ENCODE measurements at places on chromosomes 1 and 21. TPM values are rescaled to one million over a fixed set of nuclear protein-coding genes. Genes with fewer than 3 reads are reported as not detected.

The L1TD1 gene
- 0.59 TPM for total RNA-seq

The ASCL5 gene
- not detected for total RNA-seq

The CNR2 gene
- total RNA-seq, result not detected

The SLC2A5 gene
- total RNA-seq, result 1.7 TPM

The CLK2 gene
- total RNA-seq, result 51.1 TPM

The PROK1 gene
- not detected for total RNA-seq

The KCNN3 gene
- total RNA-seq, result 4.4 TPM

DNA sequence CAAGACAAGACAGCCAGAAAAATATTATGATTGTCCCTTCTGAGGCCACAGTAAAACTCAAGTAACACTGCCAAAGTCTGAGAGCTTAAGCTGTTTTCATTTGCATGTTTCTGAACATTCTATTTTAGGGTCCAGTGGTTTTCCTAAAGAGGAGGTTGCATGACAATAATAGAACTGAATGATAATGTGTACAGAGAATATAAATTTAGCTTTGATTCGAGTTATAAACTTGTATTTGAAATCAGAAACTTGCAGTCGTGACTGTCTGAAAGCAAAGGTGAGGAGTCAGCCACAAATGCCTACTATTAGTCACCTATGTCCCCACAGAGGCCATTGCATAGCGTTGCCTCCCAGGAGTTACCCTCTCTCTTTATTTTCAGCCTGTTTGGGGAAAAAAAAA, 363.1 kb upstream of the ADGRL2 start:
- no peak for DNase-seq

GRCh38 chr21:31287201-31287600, 56.9 kb downstream of the TIAM1 start:
- no peak for DNase-seq

DNA sequence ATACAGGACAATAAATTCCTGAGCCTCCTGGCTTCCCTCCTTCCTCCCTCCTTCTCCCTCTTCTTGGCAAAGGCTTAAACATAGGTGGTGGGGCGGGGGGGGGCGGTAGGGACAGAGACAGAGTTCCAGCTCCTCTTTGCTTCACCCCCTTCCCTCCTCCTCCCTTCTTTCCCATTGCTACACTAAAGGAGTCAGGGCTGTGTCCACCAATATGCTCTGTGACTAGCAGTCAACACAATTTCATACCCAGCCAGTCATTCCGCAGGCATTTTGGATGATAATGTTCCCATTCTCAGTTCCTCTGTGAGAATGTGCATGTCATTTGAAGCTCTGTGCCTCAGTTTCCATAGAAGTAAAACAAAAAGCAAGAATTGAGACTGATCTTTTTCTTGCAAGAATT, 1.7 kb downstream of the LMOD1 start:
- no peak for DNase-seq

- no peak for DNase-seq
These were observed 63.9 kb upstream of the CYP2J2 start for GRCh38 chr1:59990470-59990869.

DNA sequence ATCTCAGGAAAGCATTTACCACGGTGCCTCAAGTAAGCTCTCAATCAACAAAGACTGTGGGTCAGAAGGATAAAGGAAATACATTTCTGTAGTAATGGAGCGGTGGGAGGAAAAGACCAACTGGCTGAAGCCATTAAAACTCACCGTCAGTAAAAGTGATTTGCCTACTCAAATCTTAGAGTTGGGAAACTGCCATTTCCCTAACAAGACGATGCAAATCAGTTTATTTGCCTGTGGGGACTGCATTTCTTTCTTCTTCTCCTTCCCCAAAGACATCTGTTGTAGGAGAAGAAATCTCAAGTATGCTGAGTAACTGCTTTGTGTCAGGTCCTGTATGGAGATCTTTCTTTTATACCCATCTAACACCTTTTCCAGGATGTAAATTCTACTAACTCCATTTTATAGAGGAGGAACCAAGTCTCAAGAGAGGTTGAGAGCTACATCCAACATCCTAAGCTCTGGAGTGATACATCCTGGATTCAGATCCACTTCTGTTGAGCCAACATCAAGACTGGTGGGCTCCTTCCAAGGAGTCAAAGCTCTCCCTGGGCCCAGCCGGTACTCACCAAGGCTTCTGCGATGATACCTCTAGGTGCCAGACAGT, 219.3 kb upstream of the FGGY start:
- DNase-seq, result no peak

DNA sequence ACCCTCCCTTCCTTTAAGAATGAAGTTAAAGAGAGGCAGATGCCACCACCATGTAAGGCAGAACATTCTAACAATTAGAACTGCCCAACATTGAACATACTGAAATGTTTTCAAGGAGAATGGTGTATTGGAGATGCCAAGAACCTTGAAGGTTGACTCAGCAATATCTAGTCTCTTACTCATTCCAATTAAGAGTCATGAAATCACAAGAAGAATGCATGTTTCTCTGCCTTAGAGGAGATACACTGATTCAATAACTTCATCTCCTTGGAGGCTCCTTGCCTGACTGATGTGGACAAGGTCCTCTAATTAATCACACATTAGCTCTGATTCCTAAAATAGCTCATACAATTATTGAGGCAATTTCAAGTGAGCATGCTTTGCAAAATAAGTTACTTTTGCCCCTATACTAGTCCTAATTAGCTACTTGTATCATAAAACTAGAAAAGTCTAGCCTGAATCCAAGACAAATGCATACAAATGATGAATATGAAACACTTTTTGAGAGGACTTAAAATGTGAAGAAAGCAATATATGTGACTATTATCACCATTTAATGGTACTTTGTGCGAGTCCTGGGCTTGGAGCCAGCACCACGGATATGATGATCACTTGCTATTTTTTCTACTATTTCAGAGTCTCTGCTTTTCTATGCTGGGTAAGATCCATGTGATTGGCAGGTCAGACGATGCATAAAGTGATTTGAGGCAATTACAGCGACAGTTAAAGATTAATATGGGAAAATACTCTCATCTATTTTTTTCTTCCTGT, 114.5 kb downstream of the DSCAM start:
- DNase-seq, result no peak

DNA sequence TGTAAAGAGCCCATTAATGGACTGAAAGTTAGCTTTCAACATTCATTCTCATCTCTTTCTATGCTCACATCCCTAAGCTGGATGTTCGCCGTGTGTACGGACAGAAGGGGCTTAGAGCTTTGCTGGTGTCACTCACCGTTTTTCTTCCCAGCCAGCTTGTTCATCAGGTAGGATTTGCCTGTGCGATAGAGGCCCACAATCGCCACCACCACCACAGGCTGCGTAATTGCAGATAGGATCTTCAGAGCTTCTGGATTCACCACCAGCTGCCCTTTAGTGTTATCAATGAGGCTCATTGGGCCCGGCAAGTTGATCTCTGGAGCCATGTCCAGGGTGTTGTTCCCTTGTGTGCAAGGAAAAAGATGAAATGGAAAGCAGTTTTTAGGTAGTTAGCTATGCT, 4.3 kb downstream of the GBP2 start:
- no peak for DNase-seq

DNA sequence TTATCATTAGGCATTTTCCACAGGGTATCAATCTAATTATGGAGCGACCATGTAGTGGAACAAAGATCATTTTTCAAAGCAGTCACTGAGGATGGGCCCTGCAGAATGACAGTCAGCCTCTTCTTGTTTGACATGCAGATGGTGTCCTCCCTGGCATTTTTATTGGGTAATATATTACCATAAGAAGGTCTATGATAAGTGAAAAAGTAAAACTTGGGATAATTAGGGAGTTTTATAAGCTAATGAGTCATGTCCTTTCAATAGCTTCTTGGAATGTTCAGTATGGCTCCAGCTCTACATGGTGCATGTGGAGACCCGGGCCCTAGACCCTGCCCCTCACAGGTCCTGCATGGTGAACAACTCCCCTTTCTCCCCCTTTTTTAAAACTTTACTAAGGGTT, 232.2 kb upstream of the COA6 start:
- no peak for DNase-seq

DNA sequence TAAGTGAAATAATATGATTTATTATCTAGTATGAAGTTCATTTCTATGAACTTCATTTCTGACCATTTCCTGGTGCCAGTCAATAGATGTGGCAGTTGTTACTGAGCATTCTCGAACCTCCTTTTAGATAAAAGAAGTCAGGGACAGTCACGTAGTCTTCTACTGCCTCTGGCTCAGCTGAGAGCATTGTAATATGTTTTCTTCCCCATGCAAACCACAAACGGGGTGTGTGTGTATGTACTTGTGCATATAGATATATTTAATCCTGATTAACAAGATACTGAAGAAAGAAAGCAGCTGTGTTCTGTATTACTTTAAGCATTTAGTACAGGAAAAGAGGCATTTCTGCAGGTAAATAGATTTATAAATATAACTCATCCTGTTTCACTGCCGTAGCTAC, 21.6 kb downstream of the ZNF684 start:
- no peak for DNase-seq

DNA sequence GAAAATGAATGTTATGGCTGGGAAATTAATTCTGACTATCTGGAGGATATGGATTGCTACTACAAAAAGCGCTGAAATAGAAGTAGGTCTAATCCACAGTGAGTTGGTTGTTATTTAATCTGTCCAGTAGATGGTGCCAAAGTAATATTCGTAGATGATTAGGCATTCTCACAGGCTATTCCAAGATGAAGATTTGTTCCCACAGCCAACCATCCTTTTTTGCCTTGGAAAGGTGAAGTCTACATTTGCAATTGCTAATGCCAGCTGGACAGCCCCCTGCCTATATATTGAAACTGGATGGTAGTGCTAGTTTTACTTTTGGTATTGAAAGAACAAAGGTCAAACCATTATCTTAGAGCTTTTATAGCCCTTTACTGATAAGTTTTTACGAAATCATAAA, 43.8 kb downstream of the RBM11 start:
- DNase-seq, result no peak

- DNase-seq, result no peak
These were observed 13.6 kb downstream of the INAVA start for GRCh38 chr1:200908191-200908868.
